GM12865 (cell line): ENCODE measurements at places on chromosomes 11 and 22.

GRCh38 chr22:47589271-47590250, 827.1 kb downstream of the TBC1D22A start:
- DNase-seq = no peak

DNA sequence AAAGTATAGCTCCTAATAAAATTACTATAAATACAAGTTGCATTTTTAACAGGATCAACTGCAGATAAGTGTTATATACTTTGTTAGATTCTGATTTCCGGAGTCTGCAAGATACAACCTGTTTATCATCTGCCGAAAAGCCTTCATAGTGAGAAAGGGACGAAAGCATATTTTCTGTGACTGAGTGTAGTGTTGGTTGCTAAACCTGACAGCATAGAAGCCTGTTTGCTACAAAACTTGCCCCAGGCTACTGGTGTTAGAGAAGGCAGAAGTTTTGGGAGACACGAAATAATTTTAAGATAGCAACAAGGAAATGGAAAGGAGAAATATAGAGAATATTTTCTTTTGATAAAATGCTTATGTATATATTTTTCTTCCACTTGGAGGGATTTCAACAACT, 243.5 kb upstream of the NARS2 start:
- DNase-seq = no peak

GRCh38 chr11:94855666-94856065, 87.5 kb downstream of the AMOTL1 start:
- no peak for DNase-seq

DNA sequence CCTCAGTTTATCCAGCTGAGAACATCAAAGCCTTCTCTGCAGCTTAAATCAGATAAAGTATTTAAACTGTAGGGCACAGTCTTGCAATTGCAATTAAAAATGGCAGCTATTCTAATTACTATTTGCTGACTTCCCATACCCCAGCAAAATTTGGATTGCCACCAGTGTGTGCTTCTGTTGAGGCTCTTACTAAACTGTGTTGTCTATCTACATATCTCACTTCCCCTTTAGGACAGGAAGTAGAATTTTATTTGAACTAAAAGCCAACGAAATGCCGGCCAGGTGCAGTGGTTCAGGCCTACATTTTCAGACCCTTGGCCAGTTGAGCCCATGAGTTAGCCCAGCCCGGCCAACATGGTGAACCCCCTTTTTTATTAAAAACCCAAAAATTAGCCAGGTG, 7.1 kb downstream of the SAA4 start:
- peak; percentile 83 for DNase-seq

GRCh38 chr11:46741600-46742484, 22.8 kb downstream of the F2 start:
- DNase-seq = no peak

- no peak for DNase-seq
These were observed 50.4 kb downstream of the ST3GAL4 start for GRCh38 chr11:126405906-126406305.

- DNase-seq = peak; percentile 7
These were observed 230.1 kb upstream of the DDI1 start for GRCh38 chr11:103806130-103806895.

- no peak for DNase-seq
These were observed 23.1 kb downstream of the IGLL1 start for GRCh38 chr22:23557036-23557435.

DNA sequence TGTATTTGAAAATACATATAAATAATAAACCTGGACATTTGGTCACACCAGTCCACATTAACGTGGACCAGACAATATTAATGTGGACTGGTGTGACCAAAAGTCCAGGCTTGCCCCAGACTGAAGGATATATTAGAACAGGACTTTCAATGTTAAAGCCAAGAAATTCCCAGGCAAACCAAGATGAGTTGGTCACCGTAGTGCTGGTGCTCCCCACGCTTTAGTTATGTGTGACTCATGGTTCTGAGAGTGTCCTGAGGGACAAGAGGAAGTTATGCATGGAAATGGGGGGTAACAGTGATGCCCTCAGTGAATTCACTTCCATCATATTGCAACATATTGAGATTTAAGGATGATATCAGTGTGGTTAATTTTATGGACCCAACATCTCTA, 31.4 kb downstream of the POU2AF1 start:
- peak; percentile 24 for DNase-seq

- DNase-seq = no peak
These were observed 44.9 kb downstream of the ALG9 start for GRCh38 chr11:111826322-111826950.
